ENCODE measurements at places on chromosomes 7 and 10.
A peak's percentile ranks its signal among the peaks of the same experiment; 100 is the strongest.

GRCh38 chr7:7577888-7578287 lies 11.2 kb downstream of the MIOS start:
- no peak for DNase-seq

DNA sequence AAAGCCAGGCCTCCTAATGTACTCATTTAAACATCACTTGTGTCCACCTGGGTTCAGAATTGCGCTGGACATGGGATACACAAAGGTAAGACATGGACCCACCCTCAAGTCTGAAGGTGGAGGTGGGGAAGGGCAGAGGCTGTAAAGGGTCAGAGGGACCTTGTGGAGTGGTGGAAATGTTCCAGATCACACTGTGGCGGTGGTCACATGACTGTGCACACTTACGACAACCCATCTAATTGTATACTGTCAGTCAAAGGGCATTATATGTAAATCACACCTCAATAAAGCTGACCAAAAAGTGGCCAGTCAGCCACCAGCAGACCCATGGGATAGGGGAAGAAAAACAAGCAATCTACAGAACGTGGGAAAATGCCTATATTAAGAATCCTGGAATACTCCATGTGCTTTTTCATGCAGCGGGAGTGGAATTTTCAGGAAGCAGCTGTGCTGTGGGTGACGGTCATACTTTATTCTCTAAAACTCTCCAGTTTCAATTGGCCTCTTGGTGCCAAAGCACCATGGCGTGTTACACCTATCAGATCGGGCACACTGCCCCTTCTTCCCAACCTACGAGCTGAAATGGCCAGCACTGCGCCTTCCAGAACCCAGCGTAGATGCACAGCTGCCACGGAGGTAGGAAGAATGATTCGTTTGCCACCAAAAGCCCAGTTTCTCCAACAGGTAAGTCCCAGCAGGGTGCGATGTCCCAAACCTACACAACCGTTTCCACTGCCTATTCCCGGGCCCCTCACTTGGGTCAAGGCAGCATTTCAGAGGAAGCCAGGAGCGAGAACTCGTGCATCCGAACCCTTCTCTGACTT lies 69.8 kb downstream of the PRKAG2 start:
- DNase-seq, result peak; percentile 39

GRCh38 chr7:94336009-94336408 lies 58.7 kb upstream of the COL1A2 start:
- no peak for DNase-seq

DNA sequence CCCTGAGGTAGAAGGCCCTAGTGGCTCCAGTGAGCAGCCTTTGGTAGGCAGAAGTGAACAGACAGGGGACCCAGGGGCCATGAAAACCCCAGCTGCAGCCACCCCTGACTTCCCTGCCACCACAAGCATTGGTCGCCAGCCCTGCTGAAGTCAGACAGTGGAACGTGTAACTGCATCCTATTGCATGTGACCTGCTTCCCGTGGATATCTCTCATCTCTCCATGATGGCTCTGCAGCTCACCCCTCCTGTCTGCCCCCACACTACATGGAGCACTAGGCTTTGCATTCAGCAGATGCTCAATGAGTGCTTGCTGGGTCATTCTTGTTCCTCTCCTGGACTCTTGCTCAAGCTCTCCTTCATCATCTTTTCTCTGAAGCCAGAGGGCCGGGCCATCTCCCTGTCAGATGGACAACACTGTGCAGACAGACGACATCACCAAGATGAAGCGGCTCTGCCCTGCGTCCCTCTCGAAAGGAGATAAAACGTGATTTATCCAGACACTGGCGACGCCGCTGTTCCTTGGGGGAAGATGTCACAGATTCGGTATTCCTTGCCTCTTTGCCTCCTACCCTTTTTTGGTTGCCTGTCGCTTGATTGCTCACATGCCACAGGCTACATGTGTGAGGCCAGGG lies 117.5 kb downstream of the SH3PXD2A start:
- no peak for DNase-seq

DNA sequence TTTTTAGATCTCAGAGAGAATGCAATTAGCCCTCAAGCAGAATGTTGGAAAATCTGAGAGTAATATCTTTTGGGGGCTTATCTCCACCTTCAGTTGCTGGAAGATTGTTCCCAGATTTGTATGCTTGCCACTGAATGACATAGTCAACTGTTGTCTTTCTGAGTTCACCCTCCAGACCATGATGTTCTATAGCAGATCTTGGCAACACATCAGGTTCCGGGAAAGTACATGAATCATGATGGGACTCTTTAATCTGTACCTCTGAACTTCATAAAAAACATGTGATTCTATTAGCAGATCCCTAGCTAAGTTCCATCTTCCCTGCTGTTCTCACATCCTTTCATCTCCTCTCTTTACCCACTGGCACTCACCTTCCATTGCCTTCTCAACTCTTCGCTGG lies 68.9 kb downstream of the PLCE1 start:
- no peak for DNase-seq

- DNase-seq, result no peak
These were observed 18.5 kb downstream of the EIF3B start for GRCh38 chr7:2373124-2373556.

DNA sequence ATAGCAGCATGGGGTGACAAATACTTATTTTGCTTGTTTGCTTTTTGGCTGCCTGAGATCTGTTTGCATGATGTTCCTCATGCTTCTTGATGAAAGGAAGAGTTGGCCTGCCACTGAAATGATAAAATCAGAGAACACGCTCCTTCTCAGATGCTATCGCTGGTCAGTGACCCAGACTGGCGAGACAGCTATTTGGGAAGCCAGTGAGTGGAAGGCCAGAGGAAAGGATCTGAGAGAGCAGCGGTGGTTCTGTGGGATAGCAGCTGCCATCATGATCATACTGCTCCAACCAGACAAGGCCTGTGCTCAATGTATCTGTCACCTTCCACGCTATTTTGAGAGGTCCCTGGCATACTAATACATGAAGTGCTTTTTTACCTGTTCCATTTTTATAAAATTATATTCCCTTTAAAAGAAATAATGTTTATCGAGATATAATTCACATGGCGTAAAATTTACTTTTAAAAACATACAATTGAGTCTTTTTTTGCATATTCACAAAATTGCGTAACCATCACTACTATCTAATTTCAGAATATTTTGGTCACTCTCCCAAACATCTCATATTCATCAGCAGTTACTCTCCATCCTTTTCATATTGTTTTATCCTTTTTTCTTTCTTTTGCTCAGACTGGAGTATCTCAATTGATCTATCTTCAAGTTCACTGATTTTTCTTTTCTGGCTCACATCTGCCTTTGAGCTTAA lies 695.1 kb downstream of the TNS3 start:
- no peak for DNase-seq

GRCh38 chr10:48745662-48746245 lies 61.1 kb downstream of the WDFY4 start:
- no peak for DNase-seq

DNA sequence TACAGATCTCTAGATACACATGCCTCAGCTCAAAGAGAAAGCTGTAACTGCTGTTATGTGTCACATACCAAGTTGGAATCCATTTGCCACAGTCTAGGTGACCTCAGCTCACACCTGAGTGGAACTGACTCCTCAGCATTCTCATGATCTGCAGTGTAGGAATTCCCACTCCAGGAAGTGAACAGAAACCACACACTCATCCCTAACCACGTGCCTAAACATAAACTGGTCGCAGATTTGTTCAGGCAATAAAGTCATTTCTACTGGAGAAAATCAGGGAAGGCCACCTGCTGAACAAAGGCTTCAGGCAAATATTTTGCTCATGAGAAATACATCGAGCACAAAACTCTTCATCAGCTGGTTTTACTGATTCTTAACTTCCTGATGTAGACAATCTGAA lies 23.0 kb upstream of the ZMYND11 start:
- no peak for DNase-seq

DNA sequence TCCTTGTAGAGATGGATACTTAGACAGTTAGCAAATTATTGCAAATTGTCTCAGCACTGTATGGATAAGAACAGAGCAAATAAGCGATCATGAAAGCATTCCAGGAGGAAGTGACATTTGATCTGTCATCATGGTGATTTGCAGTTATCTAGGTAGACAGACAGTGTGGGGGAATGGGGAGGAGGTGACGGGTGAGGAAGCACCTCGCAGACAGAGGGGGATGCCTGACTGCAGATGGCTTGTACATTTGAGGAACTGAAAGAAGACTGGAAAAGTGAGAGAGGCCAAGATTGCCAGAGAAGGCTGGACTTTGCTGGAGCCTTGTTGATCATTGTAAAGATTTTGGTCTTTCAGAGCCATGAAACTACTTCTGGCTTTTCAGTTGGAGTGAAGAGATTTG lies 318.2 kb upstream of the CELF2 start:
- no peak for DNase-seq

DNA sequence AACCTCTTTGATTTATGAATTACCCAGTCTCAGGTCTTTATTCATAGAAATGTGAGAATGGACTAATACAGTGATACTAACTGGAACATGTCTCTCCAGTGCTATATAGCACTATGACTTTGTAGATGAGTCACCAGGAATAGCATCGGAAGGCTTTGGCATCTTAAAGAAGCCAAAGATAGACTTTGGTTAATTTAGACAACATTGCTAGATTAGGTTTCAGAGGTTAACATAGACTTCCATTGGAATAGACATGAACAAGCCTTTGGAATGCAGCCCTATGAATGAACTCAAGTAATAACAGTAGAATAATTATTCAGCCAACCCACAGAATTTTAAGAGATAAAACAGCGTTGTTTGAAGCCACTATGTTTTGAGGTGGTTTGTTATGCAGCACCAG lies 169.2 kb downstream of the HGF start:
- DNase-seq, result no peak

DNA sequence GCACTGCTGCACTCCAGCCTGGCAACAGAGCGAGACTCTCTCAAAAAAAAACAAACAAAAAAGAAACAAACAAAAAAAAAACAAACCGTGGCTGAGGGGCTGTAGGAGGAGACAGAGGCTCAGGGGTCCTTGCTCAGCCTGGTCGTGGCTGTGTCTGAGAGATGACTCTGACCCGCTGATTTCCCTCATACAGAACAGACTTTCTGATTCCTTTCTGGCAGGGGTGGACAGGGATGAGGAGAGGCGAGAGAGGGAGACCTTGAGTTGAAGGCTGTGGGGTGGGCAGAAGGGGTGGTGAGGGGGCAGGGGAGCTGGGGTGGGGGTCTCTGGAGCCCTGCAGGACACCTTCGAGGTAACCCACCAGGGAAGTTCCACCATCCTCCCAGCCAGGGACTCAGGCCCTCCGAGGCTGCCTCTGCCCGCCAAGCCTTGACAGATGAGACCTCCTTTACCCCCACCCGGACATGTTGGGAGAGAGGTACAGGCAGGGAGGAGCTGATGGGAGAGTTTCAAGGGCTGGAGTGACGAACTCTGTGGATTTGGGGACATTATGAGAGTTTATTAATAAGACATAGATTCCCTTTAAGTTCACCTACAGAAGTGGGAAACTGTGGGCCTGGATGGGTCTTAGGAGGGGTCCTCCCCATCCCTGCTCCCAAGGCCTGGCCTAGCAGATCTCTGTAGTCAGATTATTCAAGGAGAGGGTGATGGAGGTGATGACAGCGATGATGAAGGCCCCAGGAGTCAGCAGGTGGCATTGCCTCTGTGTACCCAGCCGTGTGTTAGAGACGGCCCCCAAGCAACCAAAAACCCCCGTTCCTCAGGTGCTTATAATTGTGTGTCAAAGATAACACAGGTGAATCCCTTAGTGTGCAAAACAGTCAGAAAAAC lies 2.0 kb downstream of the MUC12 start:
- no peak for DNase-seq

- no peak for DNase-seq
These were observed 5.8 kb downstream of the PSMA2 start for GRCh38 chr7:42926204-42926603.

Data from DMS79 (cell line).